ENCODE measurements at places on chromosomes 5 and 9.

GRCh38 chr5:40754381-40755092 lies 1.2 kb downstream of the TTC33 start:
- DNase-seq = no peak

- DNase-seq = no peak
Measured at GRCh38 chr5:58106754-58107410, 353.0 kb downstream of the PLK2 start.

DNA sequence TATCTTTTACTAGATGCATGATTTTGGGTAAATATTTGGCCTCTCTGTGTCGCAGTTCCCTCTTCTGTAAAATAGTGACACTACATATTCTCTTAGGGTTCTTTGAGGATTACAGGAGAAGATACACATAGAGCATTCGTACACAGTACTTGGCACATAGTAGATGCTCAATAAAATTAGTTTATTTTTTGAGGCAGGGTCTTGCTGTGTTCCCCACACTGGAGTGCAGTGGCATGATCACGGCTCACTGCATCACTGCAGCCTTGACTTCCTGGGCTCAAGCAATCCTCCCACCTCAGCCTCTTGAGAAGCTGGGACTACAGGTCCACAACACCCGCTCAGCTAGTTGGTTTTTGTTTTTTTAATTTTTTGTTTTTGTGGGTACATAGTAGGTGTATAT lies 1.6 kb downstream of the SCAI start:
- DNase-seq = no peak

DNA sequence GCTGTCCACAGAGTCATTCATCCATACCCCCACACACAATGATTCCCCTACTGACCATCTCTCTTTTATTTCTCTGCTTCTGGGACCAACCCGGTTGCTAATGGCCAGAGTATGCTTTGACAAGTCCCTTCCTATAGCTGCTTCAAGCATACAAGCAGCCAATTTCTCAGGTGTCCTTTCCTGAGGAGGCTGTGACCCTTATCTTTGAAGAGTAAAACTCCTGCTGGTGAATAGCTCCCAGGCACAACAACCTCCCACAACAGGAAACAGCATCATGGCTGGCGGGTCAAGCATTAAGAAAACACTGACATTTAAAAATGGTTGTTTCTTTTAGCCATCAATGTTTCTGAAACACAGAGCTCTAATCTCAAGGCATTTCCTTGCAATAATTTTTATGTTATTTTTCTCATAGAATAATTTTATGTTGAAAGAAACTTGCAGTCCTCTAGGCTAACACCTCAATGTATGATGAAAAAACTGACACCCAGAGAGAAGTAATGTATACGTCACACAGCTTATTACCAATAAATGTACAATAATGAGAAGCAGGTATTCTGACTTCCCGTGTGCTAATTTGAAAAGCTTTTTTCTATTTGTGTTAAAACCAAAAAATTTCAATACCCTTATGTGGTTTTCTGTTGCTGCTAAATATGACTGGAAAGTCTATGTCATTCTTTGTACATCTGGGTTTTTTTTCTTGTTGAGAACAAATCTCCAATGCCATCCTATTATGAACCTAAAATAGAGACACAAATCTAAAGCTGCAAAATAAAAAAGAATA lies 7.5 kb upstream of the PAM start:
- DNase-seq = no peak

DNA sequence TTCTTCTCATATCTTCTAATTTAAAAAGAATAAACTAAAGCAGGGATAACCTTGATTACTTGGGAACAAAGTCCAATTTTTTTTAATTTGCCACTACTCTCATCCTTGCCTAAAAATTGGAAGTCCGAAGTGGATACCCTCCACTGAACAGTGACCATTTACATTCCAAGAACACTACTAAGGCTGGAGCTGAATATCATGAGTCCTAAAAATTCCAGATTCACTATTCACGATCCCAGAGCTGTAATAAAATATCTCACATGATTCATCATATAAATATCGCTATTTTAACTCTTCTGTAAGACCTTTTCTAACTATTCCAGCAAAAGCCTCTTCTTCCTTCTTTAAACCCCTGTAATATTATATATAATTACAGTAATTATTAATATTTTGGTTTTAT lies 57.4 kb downstream of the ATPSCKMT start:
- DNase-seq = no peak

DNA sequence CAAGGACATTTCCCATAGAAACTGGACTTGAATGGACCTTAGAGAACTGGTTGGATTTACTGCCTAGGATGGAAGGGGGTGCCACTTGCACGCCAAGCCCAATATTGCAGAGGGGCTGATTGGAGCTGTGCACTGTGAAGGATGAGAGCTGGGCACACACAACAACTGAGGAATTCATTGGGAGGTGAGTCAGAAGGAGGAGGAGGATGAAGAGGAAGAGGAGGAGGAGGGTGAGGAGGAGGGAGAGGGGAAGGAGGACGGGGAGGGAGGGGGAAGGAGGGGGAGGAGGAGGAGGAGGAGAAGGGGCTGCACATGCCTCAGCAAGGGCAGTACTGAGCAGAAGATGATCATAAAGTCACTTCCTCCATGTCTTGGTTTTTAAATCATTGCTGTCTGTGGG lies 5.7 kb upstream of the ICE1 start:
- no peak for DNase-seq

DNA sequence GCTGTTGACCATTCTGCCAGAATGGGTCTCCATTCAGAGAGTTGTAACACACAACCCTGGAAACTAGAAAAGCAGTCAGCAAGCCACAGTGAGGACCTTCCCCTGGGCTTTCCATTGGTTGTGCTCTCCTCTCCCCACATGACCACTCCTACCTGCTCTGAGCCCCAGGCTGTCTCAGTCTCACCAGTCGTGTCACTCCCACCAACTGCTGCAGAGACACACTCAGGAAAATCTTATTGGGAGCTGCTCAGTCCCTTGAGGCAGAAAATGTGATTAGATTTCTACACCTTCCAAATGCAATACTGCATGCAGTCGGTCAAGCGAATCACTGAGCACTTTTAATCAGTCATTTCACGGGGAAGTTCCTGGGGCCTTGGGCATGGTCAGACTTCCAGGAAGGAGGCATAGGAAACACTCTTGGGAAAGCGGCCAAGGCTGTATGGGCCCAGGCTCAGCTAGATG lies 284.2 kb upstream of the NMUR2 start:
- DNase-seq = no peak

GRCh38 chr9:134432471-134432870 lies 106.2 kb downstream of the RXRA start:
- DNase-seq = no peak

DNA sequence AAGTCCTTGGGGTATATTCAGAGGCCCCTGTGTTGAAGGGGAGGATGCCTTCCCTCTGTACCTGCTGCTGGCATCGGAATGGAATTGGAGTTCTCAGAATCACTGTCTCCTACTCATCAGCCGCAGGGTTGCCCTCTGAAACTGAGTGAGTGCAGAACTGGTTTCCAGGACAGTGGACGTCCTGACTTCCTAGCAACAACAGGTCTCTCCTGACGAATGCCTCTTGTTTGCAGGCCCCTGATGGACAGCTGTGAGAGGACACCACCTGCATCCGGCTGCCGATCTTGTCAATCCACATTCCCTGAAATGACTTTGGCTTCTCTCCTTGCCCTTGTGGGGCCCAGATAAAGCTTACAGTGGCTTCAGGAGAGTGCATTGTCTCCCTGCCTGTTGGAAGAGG lies 274.5 kb downstream of the NSG2 start:
- no peak for DNase-seq

GRCh38 chr5:78364005-78364404 lies 3.6 kb downstream of the SCAMP1 start:
- no peak for DNase-seq

DNA sequence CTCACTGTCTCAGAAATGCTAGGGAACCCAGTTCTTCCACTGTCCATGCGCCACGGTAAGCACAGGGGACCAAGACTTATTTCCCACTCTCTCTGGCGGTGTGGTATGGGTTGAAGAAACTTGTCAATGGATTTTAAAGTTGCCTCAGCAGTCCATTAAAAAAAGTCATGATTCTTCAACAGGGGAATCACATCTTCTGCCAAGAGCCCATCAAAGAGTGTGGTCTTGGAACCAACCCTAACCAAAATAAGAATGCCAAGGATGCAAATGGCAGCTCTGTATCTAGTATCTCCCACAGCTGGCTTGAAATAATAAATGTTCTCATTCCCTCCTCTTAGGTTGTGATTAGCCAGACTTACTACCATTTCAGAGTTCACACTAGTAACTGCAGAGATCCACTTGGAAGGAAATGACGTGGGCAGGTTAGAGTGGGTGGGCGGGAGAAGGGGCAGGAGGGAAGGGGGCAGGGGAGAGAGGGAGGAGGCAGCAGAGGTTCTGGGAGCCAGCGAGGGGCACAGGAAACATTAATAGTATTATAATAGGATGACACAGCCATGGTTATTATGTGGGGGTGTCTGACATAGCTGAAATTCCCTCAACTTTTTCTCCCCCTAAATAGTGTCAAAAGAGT lies 17.6 kb downstream of the PTCH1 start:
- DNase-seq = no peak

- no peak for DNase-seq
Measured at GRCh38 chr5:59503220-59503619, 390.3 kb downstream of the PDE4D start.

Data from activated T-cell treated with anti-CD3 and anti-CD28 coated beads for 24 hours (primary cell).